Substantia nigra (tissue), 51 donors: ENCODE measurements at places on chromosomes 4 and X.

DNA sequence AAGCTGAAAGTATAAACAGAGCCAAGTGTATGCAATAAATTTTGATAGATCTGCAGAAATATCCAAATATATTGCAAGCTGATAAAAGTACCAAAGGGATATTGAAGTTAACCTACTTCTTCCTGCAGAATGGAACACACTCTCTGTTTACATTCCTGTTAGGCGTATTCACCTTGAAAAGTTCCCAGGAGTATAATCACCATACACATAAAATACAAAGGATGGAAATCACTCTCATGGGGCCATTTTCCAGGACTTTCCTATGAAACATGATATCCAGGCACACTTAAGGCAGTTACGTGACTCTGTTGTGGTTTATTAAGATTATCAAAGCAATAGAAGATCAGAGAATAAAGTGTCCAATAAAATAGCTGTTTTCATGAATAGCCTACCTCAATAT lies 1142.3 kb downstream of the NLGN4X start:
- DNase-seq = no peak

- no peak for DNase-seq
Observed at GRCh38 chr4:135281230-135281629, 1079.6 kb upstream of the PABPC4L start.

DNA sequence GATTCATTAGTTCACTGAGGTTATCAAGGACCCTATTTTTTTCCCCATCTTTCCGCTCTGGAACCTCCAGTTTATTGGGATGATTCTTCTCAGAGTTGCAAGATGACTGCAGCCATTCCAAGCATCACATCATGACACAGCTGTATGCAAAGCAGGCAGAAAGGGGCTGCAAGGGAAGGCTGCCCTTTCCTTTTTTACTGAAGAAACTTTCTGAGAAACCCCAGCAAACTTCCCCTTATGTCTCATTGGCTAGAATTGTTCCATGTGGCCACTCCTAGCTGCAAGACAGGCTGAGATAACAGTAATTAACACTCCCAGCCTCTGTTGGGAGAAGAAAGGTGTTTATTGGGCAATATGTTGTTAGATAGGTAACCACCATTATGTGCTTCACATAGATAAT lies 102.6 kb downstream of the SATL1 start:
- no peak for DNase-seq

DNA sequence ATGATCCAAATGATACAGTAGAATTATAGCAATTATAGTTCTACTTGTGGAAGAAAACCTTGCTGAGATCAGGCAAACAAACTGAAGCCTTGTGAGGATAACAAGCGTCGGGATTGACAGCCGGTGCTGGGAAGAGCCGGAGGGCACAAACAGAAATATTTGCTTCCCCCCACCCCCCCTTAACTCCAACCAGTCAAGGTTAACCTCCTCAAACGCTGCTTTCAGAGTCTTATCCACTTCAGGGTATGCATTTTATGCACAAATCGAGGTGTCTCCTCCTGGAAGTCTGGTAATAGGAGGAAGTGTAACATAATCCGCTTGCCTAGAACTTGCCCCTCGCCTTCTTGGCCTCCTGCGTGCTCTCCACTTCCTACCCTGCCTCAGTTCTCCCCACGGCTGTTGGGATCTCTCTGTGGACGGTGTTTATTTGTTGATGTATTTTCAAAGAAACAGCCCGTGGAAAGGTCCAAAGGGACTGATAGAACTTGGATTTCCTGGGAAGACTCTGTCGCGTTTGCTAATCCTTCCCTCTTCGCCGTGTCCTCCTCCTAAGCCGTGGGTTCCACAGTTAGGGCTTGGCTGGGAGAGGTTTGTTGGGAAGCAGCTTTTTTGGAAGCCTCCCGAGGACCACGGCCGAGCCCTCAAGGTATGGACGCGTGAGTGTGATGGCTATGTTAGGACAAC lies 4.1 kb upstream of the ARX start:
- DNase-seq = no peak

- DNase-seq = no peak
Observed at GRCh38 chr4:15065516-15065915, 63.2 kb downstream of the CPEB2 start.

DNA sequence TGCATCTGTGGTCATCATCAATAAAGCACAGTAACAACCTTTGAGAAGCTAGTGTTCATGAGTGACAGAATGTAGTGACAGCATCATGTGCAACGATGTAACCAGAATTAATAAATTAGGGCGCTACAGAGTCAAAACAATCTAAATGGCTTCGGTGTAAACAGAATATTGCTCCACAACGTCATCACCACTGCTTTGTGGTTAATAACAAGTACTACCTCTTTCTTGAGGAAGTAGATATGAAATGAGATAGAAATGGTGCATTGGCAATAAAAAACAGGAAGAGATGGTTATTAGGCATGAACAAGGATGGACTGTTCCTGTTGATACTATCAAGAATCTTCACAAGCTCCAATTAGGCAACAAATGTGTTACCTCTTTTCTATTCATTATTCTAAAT lies 8.7 kb upstream of the PDHA2 start:
- DNase-seq = no peak

- DNase-seq = no peak
Observed at GRCh38 chr4:107050525-107051135, 14.5 kb upstream of the DKK2 start.

- no peak for DNase-seq
Observed at GRCh38 chr4:25904748-25905082, 9.3 kb upstream of the SMIM20 start.

- DNase-seq = no peak
Observed at GRCh38 chr4:156820931-156821330, 150.7 kb downstream of the PDGFC start.

- no peak for DNase-seq
Observed at GRCh38 chrX:46838974-46839480, 2.2 kb downstream of the RP2 start.

DNA sequence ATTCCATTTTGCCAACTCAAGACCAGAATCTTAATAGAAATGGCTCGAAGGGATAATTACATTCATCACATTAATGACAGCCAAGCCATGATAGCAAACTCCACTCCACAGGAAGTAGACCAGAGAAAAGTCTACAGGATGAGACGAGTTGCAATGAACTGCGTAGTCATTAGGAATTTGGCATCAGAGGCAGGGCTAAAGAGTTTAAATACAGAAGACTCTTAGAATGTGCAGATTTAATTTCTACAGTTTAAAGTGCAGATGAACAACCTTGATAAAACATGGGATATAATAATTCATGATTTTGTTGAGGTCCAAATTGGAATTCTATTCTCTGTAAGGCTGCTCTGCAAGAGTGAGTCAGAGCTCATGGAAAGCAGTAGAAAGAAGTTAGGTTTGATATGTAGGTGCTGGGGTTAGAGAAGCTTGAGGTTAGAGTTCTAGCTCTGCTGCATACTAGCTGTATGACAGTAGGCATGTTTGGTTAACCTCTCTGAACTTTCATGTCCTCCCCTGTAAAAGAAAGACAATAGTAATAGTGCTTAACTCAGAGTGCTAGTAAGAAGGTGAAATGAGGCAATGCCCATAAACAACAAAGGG lies 32.2 kb downstream of the LNX1 start:
- no peak for DNase-seq

- DNase-seq = no peak
Observed at GRCh38 chrX:147803948-147804347, 107.8 kb upstream of the FMR1 start.

GRCh38 chr4:159292137-159292896 lies 189.4 kb downstream of the RAPGEF2 start:
- no peak for DNase-seq

DNA sequence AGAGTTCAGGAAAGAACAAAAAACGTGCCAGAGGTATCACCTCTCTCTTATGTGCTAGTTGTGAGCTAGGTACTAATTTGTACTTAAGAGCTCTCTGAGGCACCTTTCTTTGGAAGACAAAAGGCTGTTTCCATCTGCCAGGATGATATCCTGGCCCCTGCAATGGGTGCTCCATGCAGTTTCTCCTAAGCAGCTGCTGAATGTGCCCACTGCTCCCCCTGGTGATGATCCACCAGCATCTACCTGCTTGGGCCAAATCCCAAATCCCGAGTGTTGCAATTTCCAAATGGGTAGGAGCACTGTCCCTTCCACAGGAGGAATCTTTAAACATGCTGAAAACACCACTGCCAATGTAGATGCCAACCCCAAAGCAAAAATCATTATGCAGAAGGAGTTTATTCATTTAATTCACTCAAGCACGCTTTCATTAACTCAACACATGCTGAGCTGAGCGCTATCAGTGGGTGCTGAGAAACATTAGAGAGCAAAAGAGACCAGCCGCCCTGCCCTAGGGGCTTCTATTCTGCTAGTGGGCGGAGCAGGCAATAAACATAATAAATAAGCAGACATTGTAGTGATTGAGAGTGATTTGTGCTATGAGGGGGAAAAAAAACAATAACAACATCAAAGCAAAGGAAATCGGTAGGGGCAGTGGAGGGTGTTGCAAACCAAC lies 69.6 kb upstream of the C4orf50 start:
- peak; percentile 34 for DNase-seq

- no peak for DNase-seq
Observed at GRCh38 chrX:38275615-38276014, 51.7 kb downstream of the RPGR start.

DNA sequence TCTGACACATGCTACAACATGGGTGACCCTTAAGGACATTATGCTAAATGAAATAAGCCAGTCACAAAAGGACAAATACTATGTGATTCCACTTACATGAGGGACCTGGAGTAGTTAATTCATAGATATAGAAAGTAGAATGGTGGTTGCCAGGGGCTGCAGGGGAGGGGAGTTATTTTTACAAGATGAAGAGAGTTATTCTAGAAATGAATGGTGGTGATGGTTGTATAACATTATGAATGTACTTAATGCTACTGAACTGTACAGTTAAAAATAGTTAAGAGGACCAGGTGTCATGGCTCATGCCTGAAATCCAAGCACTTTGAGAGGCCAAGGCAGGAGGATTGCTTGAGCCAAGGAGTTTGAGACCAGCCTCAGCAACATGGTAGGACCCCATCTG lies 59.5 kb upstream of the MSANTD1 start:
- DNase-seq = no peak

GRCh38 chrX:112738347-112739033 lies 58.8 kb upstream of the LHFPL1 start:
- no peak for DNase-seq

DNA sequence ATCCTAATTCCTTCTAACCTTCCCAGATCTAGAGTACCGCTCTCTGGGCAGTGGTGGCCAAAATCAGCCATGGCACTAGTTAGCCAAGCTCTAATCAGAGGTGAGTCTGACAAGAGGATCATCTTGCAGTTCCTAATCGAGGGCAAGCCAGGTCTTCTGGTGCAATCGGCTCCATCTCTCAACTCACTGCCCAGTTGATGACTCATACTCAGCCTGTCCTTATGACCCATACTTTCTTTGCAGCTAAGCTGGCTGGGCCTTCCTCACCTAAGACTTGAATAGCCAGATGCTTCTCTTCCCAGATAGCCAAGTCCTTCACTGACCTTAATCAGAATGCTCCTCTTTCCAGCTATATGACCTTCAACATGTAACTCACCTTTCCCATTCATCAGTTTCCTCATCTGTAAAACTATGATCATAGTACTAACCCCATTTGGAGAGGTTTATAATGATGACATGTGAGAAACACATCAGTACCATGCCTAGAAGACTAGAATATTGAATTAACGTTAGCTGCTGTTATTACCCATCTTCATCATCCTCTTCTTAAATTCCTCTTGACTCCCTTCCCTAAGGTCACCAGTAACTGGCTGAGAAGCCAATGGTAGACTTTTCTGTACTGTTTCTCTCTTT lies 57.1 kb downstream of the RELL1 start:
- no peak for DNase-seq

- no peak for DNase-seq
Observed at GRCh38 chr4:84985952-84986351, 19.5 kb upstream of the WDFY3 start.

DNA sequence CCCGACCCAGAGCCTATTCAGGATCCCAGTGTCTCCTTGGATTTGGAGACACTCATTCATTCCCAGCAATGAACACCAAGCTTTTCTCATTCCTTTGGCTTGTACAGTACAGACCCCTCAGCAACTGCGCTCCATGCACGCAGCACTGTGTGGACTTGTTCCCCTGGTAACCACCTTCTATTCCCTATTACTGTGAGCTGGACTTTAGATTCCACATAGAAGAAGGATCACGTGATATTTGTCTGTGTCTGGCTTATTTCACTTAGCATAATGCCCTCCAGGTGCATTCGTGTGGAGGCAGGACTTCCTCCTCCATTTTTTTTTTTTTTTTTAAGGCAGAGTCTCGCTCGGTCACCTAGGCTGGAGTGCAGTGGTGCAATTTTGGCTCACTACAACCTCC lies 106.4 kb downstream of the PHKA2 start:
- DNase-seq = no peak

GRCh38 chr4:27154706-27155105 lies 294.1 kb downstream of the STIM2 start:
- DNase-seq = no peak
